ENCODE measurements at places on chromosomes 2 and 18.
A peak's percentile ranks its signal among the peaks of the same experiment; 100 is the strongest.

- DNase-seq = peak; percentile 88
- no peaks in the 10 kb centered on the region for H3K36me3 ChIP-seq
- H3K4me1 ChIP-seq = peaks cover 10% of the 10 kb centered on the region
- no peaks in the 10 kb centered on the region for H3K27me3 ChIP-seq
- H3K27ac ChIP-seq = no peak overlapping the region
Observed at GRCh38 chr18:9771261-9771976, 63.3 kb downstream of the RAB31 start.

- no peak overlapping the region for H3K27ac ChIP-seq
- H3K36me3 ChIP-seq = no peaks in the 10 kb centered on the region
- DNase-seq = no peak
- peaks cover 6% of the 10 kb centered on the region for H3K4me1 ChIP-seq
- no peaks in the 10 kb centered on the region for H3K27me3 ChIP-seq
Observed at GRCh38 chr18:27558388-27559155, 373.5 kb upstream of the CHST9 start.

GRCh38 chr2:215401896-215402379 lies 33.9 kb downstream of the FN1 start:
- no peak overlapping the region for H3K4me3 ChIP-seq
- H3K27me3 ChIP-seq = no peaks in the 10 kb centered on the region
- peaks cover 9% of the 10 kb centered on the region for H3K36me3 ChIP-seq
- DNase-seq = no peak
- no peak overlapping the region for H3K27ac ChIP-seq

- no peak overlapping the region for H3K27ac ChIP-seq
- no peak for DNase-seq
- peaks cover 4% of the 10 kb centered on the region for H3K36me3 ChIP-seq
- no peaks in the 10 kb centered on the region for H3K4me1 ChIP-seq
- H3K4me3 ChIP-seq = no peak overlapping the region
- H3K27me3 ChIP-seq = no peaks in the 10 kb centered on the region
Observed at GRCh38 chr2:223712642-223713041, 110.5 kb upstream of the SCG2 start.

DNA sequence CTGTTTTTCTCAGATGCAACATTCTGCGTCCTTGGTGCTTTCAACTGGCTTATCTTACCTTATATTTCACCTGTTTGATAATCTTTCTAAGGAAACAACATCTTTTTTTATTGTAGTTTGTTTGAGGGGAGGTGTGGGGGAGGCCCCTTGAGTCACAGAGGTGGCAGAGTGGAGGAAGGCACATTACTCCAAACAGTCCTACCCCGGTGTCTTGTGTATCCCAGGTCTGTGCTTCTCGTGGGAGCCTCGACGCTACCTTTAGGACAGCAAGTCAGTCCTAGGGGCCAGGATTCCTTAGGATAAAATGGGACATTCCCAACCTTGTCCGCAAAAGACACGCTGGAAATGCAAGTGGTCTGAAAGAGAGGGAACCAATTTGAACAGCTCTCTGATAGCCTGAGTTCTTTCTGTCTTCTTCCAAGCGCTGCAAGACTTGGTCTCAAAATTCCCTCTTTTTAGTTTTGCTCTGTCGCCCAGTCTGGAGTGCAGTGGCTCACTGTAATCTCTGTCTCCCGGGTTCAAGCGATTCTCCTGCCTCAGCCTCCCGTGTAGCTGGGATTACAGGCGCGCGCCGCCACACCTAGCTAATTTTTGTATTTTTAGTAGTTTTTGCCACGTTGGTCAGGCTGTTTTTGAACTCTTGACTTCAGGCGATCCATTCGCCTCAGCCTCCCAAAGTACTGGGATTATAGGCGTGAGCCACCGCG lies 4.0 kb downstream of the GATA6 start:
- peak overlapping the region; percentile 17 for H3K27ac ChIP-seq
- H3K36me3 ChIP-seq = peaks cover 41% of the 10 kb centered on the region
- H3K4me1 ChIP-seq = no peaks in the 10 kb centered on the region

GRCh38 chr2:203802342-203803052 lies 65.1 kb upstream of the CTLA4 start:
- H3K4me3 ChIP-seq = no peak overlapping the region
- no peak for DNase-seq
- H3K27ac ChIP-seq = no peak overlapping the region

DNA sequence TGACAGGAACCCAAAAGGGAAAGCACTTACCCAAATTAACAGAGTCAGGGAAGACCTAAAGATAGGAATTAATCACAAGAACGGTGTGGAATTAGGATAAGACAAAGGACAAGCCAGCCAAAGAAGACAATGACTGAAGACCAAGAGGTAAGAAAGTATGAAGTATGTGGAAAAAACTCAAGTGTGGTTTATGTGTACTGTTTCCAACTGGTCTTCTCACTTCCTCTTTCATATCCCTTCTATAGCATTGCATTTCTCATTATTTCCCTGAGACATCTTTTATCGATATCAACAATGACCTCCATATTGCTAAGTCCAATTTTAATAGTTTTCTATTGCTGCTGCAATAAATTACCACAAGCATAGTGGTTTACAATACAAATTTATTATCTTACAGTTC lies 313.5 kb upstream of the SLC39A10 start:
- H3K36me3 ChIP-seq = no peaks in the 10 kb centered on the region
- no peak overlapping the region for H3K4me3 ChIP-seq
- H3K27ac ChIP-seq = no peak overlapping the region
- no peaks in the 10 kb centered on the region for H3K27me3 ChIP-seq
- no peaks in the 10 kb centered on the region for H3K4me1 ChIP-seq

DNA sequence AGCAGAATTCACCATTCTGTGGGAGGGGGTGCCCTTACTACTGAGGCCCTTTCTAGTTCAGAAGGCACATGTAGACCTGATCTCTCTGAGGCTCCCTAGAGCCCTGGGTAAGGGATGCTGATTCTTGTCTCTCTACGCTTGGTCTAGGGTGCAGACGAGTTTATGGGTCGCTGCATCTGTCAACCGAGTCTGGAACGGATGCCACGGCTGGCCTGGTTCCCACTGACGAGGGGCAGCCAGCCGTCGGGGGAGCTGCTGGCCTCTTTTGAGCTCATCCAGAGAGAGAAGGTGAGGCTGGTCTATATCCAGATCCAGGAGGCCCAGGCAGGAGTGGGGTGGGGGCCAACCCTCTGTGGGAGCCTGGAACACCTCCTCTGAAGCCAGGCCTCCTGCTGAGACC lies 147.2 kb downstream of the DYSF start:
- no peaks in the 10 kb centered on the region for H3K36me3 ChIP-seq
- H3K4me1 ChIP-seq = peaks cover 5% of the 10 kb centered on the region
- no peaks in the 10 kb centered on the region for H3K27me3 ChIP-seq
- no peak for DNase-seq
- no peak overlapping the region for H3K4me3 ChIP-seq
- H3K27ac ChIP-seq = no peak overlapping the region

- H3K27me3 ChIP-seq = no peaks in the 10 kb centered on the region
- no peak overlapping the region for H3K27ac ChIP-seq
- H3K36me3 ChIP-seq = no peaks in the 10 kb centered on the region
Observed at GRCh38 chr18:31591113-31591512, 564 bp upstream of the TTR start.

DNA sequence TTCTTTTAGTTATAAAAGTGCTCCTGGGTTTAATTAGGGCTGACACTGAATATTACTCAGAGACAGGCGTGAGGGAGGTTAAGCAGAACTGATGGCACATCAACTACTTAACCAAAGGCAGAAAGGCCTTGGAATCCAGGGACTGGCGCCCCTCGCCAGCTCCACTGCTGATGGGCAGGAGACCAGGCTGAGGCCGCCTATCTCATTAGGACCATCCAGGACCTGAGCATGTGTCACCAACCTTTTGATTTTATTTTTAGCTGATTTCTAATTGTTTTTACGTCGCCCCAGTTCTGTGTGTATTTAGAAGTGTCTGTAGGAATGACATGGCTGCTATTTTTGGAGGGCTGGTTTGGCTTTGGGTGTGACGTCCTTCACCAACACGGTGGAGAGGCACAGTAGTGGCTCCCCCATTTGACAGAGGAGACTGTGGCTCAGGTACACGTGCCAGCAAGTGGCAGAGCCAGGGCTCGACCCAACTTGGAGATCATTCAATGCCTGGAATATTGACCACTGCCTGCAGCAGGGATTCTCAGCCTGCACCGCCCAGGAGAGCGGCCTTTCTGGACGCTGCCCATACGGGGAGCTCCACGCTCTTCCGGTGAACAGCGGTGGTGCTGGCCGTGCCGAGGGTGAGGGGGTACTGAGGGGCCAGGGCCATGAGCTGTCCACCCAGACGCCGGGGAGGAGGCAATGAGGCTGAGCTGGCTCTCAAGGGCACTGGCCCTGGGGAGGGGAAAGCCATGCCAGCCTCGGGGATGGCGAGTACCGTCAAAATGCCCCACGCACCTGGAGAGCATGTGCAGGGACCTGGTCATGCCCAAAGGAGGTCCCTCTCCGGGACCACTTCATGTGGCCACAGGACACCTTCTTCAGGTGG lies 205.7 kb downstream of the ASB1 start:
- no peaks in the 10 kb centered on the region for H3K36me3 ChIP-seq
- no peak overlapping the region for H3K27ac ChIP-seq
- no peak overlapping the region for H3K4me3 ChIP-seq
- H3K27me3 ChIP-seq = no peaks in the 10 kb centered on the region
- H3K4me1 ChIP-seq = no peaks in the 10 kb centered on the region
- no peak for DNase-seq
